Stimulated activated CD4-positive, alpha-beta T cell treated with anti-CD3 and anti-CD28 coated beads, Interleukin-1b, Interleukin-23, amount 100 ng/mL, for 4 hours (primary cell): ENCODE measurements at places on chromosomes 3 and 15.
A peak's percentile ranks its signal among the peaks of the same experiment; 100 is the strongest.

GRCh38 chr3:4426261-4426781 lies 40.7 kb downstream of the SUMF1 start:
- DNase-seq, result no peak

DNA sequence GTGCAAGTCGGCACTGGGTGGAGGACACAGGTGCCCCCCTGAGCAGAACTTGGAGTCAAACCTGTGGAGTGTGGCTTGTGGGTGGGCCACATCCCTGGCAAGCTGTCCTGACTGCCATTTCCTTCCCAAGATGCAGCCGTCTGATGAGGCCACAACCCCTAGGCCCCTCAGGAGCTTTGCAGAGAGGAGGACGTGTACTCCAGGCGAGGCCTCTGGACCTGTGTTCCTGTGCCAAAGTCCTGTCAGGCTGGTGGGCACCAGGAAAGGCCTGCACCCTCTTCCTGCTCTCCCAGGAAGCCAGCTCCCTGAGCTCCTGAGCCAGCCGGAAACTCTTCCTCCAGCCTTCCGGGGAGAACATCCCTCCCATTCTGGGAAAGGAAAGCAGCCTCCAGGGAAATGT lies 48.5 kb downstream of the CMTM6 start:
- DNase-seq, result no peak

- no peak for DNase-seq
These were observed 19.0 kb downstream of the TM4SF4 start for GRCh38 chr3:149493315-149494021.

DNA sequence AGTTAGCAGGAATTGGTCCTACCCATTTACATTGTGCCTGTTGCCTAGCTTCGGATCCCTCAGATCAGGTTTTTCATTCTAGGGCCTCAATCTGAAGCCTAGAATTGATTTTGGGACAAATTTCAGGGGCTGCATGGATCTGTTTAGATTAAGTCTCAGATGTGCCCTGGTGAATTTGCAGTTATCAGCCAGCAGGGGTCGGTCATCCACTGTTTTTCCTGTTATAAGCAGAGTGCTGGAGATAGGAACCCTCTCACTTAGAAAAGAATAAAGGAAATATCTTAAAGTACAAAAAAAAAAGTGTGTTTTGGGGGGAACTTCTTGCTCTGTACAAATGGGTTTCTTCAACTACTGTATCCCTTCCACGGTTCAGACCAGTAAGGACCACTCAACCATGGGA lies 212.5 kb downstream of the BCHE start:
- no peak for DNase-seq

DNA sequence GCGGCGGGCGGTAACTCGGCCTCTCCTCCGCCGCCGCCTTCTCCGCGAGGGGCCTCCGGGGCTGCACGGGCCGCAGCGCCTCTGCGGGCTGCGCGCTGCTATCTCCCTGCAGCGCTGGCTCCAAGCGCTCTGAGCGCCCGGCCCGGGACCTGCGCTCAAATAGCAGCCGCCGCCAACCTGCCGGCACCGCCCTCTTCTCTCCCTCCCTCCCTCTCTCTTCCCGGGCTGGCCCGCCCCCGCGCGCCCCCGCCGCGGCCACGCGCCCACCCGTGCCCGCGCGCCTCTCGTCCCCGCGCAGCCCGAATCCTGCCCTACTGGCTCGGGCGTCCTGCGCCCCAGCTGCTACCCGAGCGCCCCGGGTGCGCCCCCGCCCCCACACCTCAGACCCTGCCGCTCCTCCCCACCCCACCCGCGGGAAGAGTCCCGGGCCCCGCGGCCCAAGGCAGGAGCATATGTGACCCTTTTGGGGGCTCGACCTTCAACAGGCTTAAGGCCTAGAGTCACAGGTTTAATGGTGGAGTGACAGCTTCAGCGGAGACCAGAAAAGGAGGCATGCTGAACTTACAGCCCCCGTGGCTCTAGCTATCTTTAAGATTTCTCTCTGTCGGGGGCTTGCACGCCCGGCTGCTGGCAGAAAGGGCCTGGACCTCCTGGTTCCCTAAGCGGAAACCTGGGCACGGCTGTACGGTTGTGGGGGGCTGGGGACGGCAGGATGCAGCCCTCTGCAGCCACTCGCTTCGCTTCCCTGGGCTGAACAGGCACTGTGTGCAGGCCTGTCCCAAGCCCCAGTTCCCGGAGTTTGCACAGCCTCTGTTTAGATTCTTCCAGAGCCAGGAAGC lies at the start of gene CACNA2D2:
CACNA2D2 (minus strand) TSS at position 131 of the 839 bp plus-strand sequence. CDS start 211 bp downstream, outside the sequence.
- DNase-seq, result peak; percentile 39

DNA sequence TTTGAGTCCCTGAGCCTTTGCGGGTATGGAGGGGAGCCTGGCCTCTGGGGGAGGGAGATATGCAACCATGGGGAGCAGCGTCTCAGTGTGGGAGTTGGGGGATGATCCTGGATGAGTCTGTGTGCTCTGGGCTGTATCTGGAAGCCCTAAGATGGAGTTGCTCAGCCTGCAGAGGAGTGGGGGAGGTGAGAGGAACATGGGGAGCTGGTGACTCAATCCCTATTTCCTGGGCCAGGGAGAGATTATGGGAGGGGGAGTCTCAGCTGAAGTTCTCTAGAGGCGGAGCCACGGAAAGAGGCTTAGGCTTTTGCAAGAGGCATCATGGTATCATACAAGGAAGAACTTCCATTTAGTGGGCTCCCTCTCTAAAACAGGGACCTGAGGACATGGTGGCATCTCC lies 59.5 kb upstream of the TMEM115 start:
- DNase-seq, result no peak

- DNase-seq, result no peak
These were observed 6.4 kb downstream of the CADM2 start for GRCh38 chr3:84965141-84965540.

DNA sequence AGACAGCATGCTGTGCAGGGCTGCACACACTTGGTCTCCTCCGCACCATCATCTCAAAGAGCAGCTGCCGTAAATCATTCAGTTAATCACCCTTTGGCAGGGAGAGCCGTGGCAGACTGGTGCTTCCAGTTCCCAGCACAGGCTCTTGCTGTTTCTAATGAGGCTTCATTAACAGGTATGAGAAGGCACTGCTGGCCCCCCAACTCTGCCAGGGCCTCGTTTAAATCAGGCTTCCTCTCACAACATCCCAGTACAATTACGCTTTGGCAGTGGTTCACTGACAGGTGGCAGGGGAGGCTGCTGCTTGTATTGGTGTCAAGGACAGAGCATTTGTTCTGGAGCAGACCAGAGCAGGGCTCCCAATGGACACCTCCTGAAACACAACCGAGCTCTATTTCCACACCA lies 77.1 kb downstream of the BFSP2 start:
- no peak for DNase-seq

- DNase-seq, result no peak
These were observed 243.5 kb upstream of the UBE2E2 start for GRCh38 chr3:22959593-22959992.

DNA sequence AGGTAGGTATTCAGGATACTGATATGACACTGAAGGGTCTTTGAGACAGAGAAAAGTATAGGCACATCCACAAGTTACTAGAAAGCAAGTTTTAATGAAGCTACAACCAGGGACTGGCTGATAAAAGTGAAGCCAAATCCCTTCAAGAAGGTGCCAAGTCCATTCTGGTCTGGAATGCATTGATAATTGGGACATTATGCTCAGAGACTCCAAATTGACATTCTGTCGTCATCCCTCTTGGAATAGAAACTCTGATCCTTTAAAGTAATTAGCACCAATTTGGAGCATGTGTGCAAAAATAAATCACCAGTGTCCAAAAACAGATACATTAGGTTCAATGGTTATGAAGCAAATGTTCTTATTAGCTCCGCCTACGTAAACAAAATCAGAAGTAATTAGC lies 47.3 kb upstream of the BCL6 start:
- DNase-seq, result no peak

DNA sequence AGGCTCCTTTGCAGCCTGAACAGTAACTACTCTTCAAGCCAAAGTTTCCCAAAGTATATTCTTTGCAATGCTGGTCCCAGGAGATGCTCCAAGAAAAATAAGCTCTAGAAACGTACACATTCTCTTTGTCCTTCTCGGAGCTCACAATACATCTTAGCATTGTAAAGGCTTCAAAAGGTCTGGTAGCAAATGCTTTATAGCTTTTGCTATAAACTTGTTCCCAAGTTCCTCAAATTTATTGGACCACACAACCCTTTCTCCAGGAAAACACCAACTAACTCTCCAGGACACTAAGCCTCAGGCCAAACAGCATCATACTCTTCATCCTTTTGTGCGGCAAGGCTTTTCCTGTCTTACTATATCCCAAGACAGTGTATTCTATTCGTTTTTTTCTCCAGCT lies 455.6 kb upstream of the PROK2 start:
- no peak for DNase-seq

- no peak for DNase-seq
These were observed 6.0 kb downstream of the CHCHD4 start for GRCh38 chr3:14118400-14119381.

- no peak for DNase-seq
These were observed 163.8 kb downstream of the LSAMP start for GRCh38 chr3:116281313-116282143.

DNA sequence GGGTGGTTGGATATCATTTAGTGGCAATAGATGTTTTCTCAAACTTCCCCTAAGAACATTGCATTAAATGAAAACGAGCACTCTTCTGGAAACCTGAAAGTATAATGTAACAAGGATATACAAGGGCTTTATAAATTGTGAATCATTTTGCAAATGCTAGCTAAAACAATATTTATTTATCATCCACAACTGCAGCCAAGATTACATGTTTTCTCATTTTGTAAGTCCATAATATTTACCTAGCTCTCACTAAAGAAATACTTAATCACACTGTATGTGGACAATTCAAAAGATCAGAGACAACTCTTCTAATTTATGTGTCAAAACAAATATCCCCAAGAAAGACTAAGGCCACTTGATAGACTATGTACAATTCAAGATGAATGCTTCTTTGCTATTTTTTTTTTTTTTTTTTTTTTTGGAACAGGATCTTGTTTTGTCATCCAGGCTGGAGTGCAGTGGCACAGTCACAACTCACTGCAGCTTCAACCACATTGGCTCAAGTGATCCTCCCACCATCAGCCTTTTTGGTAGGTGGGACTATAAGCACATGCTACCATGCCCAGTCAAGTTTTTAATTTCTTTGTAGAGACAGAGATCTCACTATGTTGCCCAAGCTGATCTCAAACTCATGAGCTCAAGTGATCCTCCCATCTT lies 427.7 kb upstream of the THBS1 start:
- DNase-seq, result no peak

- no peak for DNase-seq
These were observed 172.7 kb downstream of the WDR72 start for GRCh38 chr15:53586799-53587198.

DNA sequence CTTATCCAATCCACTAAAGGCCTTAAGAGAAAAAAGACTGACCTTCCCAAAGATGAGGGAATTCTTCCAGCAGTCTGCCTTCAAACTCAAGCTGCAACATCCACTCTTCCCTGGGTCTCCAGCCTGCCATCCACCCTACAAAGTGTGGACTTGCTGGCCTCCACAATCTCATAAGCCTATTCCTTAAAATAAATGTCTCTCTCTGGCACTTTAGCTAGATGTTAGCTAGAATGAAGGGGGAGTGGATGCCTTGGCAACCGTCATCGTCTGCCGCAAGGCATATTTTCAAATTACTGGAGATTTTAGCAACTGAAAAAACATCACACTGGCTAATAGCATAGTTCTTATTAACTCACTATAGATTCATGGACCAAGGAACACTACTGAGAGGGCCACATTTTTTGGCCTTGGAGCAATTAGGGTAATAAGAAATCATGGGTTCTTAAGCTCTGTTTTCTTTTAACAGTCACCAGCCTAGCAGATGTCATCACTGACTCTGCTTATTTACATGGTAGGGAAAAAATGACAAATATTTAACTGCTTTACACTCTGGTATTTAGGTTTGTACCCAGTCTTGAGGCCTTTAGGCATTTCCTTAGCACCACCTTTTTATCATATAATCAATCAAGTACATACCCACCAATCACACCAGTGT lies 245.3 kb downstream of the MYRIP start:
- DNase-seq, result no peak

DNA sequence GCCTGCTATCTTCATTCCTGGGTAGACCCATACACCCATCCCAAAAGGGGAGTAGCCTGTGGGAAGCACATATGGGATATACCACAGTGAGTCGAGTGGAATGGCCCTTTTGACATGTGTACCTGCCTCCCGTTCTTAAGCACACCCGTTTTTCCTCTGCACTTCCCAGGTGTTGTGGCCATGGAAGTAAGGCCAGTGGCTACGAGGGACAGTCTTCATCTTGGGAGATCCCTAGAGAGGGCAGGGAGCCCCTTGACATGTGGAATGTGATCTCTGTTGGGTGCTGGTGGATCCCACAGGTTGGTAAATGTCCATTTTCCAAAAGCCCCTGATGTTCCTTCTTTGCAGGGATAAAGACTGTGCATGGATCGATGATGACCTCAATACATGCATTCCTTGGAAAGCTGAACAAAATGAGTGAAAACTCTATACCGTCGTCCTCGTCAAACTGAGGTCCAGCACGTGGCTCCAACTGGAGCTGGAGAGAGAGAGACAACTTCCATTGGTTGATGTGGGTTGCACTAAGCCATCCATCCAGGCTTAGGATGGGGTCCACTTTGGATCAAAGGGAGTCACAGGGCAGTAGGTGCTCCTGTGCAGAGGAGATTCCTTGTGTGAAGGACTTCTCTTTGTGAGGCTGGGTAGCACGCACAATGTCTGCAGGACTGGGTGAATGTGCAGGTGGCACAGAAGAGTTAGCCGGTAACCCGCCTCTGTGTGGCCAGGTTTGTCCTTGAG lies 136.8 kb downstream of the SNRPN start:
- DNase-seq, result no peak

DNA sequence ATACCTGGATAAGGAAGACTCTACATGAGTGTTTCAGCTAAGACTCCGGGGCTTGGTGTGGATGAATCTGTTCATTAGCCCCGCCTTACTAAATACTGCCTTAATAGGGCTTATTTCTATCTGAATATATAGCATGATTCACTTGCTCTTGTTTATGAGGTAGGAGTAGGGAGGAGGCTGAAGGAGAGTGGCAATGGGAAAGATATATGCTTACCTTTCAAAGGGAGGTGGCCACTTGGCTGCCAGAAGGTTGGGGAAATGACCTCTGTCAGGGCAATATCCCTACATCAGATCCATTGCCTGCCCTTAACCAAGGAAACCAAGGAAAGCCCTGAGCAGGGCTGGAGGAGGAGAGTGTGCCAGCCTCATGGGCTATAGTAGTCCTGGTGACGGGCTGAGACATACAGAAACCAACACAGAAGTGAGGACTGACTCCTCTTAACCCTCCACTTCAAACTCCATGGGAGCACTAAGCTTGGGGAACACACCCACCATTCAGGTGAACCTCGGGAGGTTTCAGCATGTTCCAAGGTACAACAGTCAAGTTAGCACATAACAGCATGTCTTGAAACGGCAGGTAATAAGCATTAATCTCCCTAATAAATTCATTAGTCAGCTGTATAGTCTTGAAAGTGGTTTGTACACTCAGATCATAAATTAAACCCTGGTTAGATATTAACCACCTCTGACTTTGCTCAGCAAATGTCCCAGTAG lies 80.1 kb downstream of the EOMES start:
- no peak for DNase-seq

GRCh38 chr3:8348076-8348475 lies 153.5 kb upstream of the LMCD1 start:
- DNase-seq, result no peak
